Activated CD8-positive, alpha-beta memory T cell treated with anti-CD3 and anti-CD28 coated beads, Interleukin-2, amount 10 ng/mL, durations not matched to agents 7 days and 5 days (primary cell): ENCODE measurements at places on chromosomes 7 and 10.

GRCh38 chr7:34842782-34843181, 184.8 kb downstream of the NPSR1 start:
- no peak for DNase-seq

- DNase-seq, result no peak
These were observed 18.1 kb upstream of the AKR1E2 start for GRCh38 chr10:4807761-4808507.

- DNase-seq, result no peak
These were observed 1.1 kb downstream of the A1CF start for GRCh38 chr10:50884302-50884701.

- no peak for DNase-seq
These were observed 686.9 kb upstream of the C7orf33 start for GRCh38 chr7:147903536-147904218.

GRCh38 chr10:114403541-114404161, 651 bp downstream of the AFAP1L2 start:
- DNase-seq, result no peak

- no peak for DNase-seq
These were observed 23.0 kb downstream of the SFR1 start for GRCh38 chr10:104144931-104145330.

DNA sequence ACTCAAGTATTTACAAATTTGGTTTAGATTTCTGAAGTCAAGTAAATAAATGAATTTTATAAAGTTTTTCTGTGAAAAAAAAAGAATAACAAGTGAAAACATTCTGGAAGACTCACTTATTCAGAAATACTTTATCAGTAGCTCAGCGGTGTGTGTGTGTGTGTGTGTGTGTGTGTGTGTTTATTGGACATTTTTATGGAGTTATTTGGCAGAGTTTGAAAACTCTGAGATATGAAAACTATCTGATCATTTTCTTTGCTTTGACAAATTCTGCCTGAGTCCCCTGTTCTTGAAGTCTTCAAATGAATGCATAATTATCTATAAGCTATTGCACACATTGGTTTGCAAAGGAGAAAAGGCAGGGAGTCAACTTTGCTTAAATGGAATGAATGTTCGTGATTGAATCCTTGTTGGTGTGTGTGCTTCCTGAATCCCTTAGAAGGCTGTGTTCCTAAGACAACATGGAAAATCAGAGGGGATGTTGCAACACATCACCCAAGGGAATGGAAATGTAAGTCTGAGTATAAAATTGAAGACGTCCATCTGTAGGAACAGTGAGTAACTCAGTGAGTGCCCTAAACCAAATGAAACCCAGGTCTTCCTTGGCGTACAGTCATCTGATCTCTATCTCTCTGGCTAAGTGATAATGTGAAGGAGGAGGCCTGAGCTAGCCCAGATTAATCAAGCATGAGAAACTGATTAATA, 160.9 kb downstream of the REEP3 start:
- no peak for DNase-seq

GRCh38 chr7:34523226-34523918, 134.6 kb upstream of the NPSR1 start:
- DNase-seq, result no peak

- no peak for DNase-seq
These were observed 48.5 kb downstream of the AMZ1 start for GRCh38 chr7:2736411-2736914.

- DNase-seq, result no peak
These were observed 866.3 kb downstream of the ANKRD7 start for GRCh38 chr7:119090851-119091250.

DNA sequence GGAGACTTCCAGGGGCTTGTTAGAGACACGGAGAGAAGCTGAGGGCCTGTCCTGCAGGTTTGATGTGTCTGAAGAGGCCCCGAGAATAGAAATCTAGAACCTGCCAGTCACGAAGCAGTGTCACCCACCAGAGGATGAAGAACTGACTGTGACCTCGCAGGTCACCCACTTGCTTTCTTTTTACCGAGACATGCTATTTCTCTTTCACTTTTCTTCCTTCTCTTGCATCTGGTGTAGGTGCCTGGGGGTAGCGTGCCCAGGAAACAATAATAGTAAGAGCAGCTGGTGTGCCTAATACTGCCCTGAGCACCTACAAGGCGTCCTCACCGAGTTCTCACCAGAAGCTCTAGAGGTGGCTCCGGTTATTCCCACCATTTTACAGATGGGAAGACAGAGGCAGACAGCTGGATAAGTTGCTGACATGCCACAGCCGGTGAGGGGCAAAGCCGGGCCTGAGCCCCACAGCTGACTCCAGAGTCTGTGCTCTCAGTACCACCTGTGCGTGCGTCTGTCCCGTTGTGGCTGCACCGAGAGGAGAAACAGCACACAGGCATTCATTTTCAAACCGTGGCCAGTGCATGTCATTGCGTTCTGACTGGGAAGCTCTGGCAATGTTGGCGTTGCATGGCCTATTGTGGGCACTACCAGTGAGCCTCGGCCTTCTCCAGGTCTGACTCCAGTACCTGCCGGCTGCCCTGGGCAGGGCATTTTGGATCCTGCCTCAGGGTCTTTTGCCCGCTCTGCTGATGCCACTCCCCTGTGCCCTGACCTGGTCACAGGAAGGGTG, 7.8 kb downstream of the CHST3 start:
- no peak for DNase-seq

GRCh38 chr10:13743101-13743693, 156.4 kb downstream of the PRPF18 start:
- no peak for DNase-seq

- no peak for DNase-seq
These were observed 205.3 kb upstream of the MKLN1 start for GRCh38 chr7:131122394-131122793.

DNA sequence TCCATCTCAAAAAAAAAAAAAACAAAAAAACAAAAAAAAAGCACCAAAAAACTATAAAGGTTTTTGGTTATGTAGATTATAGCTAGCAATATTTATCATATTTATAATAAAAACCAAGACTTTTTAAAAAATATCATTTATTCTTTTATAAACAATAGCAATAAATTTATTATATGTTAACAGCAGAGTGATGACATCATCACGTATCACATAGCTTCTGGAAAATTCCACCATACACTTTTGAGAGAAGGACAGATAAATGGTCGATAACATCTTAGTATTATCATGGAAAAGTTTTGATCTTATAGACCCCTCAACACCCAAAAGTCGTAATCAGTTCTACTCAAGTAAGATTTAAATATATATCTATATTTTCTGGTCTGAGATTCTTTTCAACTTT, 33.2 kb upstream of the IL15RA start:
- no peak for DNase-seq

DNA sequence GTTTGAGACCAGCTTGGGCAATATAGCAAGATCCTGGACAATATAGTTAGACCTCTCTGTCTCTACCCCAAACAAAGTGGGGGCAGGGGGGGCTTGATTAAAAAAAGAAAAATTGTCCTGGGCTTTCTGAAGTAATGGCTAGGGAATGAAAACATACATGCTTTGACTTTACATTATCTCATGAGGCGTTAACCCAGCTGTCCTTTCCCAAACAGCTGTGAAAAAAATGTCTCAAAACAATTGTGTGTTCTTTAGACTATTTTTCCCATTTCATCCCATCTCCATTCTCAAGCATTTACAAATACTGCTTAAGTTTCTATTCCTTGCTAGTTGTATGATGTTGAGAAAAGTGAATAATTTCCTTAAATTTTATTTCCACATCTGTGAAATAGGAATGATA, 27.0 kb upstream of the CDK13 start:
- no peak for DNase-seq

DNA sequence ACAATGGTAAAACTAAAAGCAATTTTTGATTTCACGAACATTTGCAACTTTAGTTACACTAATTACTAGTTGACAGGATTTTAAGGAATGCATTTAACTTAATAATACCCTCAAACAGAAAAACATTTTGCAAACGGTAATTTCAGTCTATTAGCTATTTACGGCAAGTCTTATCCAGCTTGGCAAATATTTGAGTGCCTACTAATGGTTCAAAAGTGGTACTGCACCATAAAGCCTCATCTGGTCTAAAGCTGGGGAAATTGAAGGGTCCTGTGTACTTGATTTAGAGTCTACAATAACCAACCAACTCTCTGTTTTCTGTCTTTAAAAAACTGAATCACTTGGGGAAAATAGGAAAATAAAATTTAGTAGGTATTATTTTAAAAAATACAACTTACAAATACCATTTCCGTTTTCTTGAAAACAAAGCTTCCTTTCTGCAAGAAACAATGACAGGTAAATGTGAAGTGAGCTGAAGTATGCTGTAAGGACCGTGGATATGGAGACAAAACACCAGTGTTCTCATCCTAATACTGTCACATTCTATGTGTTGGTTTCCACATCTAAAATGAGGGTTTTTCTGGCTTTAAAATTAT, 142.3 kb downstream of the VPS50 start:
- DNase-seq, result no peak

GRCh38 chr10:63633677-63634487, 112.7 kb downstream of the REEP3 start:
- no peak for DNase-seq

DNA sequence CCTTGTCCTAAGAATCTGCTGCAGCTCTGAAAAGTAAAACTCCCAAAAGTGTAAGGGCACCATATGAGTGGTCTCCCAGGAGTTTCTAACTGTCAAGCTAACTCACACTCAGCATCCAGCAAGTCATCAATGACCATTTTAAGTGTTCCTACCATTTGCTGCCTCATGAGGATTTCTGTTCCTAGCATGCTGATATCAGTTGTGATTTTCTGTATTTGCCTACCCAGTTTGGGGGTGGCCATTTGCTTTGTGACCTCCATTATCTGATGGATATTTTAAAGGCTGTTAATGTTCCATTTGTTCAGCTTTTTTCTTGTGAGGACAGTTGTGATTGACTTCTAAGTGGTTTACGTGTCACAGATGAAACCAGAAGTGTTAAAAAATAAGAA, 2.9 kb downstream of the FAM24B start:
- DNase-seq, result no peak

DNA sequence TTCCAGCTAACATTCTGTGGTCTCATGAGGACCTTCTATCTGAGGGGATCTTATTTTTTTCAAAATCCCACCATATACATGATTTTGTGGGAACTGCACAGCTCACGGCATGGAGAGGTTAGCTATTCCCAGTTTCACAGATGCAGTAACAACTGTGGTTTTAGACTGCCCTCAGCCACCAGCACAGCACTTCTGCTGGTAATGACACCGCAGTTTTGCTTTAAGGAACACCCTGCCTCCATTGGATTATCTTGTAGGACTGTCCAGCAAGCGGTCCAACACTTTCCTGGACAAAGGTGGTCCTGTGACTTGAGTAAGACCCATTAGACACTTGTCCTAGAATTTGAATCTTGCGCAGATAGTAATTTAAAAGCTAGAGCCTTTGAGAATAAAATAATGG, 65.3 kb upstream of the SMNDC1 start:
- no peak for DNase-seq

DNA sequence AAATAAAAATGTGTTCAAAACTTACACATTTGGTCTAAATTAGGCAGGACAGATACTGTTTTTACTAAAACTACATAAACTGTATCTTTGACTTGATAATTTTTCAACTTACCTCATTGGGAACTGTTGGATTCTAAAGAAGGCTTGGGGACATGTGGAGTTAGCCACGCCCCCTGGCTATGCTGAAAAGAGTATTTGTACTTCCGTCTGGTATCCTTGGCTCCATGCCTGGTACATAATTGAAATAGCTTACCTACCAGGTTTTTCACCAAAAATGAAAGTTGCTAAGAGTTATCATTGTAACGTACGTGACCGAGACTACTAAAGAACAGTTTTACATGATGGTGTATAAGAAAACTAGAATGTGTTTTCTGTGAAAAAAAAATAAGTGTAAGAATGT, 604.8 kb upstream of the IGFBP3 start:
- DNase-seq, result no peak

DNA sequence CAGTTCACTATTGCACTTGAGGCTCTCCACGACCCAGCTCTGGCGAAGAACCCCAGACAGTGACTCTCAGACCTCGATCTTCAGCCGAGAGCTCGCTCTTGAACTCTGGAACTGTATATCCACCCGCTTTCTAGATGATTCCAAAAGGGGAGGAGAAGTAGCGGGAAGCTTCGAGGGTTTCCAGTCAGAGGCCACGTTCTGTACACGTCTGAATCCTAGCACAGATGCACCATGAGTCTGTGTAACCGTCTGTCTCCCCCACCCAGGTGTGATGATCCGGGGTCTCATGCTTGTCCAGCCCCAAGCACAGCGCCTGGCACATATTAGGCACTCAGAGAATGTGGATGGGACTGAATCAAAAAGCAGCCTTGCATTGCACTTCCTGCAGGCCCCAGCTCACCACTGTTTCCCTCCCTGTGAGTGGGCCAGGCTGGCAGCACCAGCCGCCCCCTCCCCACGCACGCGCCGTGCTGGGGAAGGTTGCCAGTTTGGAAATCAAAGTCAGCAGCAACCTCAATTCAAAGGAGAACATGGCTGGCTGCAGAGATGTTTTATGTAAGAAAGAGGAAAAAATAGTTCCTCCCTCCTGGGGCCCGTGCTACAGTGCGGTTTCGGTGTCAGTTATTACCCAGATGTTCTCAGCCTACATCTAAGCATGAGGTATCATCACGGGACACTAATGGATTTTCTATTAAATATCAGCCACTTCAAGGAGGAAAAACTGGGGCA, 5.7 kb downstream of the GRID2IP start:
- no peak for DNase-seq

DNA sequence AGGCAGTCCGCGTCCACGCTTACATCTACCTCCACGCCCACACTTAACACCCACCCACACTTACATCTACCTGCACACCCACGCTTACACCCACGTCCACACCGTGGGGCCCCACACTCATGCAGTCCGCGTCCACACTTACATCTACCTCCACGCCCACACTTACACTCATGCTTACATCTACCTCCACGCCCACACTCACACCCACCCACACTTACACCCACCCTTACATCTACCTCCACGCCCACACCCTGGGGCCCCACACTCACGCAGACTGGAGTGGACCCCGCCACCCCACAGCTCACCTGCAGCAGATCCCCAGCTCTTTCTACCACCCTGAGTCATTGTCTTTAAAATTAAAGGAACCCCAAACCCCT, 32.4 kb upstream of the PWWP2B start:
- DNase-seq, result no peak

DNA sequence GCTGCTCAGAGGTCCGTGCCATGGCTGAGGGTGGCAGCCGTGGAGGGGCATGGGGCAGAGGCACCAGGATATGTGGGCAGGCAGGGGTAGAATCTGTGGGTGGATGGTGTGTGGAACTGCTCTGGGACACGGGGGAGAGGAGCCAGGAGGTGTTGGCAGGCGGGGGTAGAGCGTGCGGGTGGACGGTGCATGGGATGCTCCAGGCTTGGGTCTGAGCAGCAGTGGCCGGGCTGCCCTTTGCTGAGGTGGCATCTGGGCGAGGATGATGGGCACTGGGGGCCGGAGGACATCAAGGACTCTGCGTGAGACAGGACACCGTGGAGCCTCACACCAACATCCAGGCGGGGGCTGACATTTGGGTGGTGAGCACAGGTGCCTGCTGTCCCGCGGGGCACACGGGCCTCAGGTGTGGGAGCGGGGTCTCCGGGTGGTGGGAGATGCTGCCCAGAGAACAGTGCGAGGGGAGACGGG, 46.2 kb downstream of the JAKMIP3 start:
- DNase-seq, result no peak

GRCh38 chr10:111335826-111336225, 259.0 kb downstream of the ADRA2A start:
- DNase-seq, result no peak
